ENCODE measurements at places on chromosomes 13 and 19.

- no peak for DNase-seq
Measured at GRCh38 chr13:90680826-90681225, 666.7 kb upstream of the MIR17HG start.

DNA sequence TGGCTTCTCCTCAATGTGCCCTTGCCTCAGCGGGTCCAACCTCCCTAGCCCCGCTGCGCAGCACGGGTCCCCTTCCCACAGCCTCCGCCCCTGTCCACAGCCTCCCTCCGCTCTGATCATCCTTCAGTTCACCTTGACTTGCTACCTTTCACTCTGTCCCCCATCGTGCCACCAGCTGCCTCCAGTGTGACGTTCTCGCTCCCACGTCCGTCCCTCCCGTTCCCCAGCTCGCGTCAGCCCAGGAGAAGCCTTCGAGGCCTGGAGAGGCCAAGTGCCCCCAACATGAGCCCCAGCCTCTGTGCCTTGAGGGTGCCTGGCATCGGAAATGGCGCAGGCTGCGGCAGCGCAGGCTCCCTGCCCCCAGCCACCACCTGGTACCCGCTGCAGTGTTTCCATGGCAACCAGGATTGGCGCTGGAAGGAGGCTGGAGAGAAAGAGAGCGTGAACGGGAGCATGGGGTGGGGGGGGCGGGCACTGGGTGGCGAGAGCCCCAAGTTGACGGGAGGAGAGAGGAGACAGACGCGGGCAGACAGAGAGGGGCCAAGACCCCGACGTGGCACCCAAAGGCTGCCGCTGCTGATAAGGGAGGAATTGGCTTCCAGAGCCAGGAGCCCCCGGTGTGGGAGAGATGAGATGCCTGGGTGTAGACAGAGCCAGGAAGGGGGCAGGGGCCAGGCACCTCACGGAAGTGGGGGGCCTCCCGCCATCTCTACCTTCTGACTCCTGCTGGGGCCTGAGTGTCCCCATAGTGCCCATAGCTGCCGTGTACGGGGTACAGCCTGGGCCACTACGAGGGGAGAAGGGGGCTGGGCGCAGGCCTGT lies 844 bp upstream of the ASPDH start:
- DNase-seq, result peak; percentile 77

DNA sequence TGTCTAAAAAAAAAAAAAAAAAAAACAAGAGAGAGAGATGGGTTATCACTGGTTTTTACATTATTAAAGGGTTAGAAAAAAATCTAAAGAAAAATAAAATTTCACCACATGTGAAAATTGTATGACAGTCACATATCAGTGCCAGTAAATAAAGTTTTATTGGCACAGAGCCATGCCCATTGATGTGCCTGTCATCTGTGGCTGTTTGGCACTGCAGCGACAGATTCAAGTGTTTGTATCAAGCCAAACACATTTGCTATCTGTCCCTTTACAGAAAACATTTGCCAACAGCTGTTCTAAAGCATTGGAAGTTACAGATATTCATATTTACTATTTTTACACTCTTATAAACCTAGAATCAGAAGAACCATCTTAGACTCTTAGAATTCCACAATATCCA lies 16.3 kb downstream of the FCHO1 start:
- no peak for DNase-seq

DNA sequence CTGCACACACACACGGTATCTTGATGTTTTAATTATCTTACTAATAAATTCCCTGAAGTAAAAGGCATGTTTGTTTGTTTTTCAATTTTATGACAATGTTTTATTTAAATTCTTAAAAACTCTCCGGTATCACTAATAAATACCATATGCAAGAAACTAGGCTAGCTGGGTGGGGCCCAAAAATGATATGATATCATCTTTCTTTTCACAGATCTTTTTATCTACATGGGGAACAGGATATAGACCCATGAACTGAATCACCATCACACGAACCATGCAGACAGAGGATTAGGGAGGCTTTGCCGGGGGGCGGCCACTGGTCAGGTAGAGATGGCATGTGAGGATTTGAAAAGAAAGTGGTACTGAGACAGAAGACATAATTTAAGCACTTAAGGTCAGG lies 266.4 kb downstream of the ENOX1 start:
- no peak for DNase-seq

- no peak for DNase-seq
Measured at GRCh38 chr13:40377783-40378182, 288.7 kb downstream of the FOXO1 start.

GRCh38 chr13:76852986-76853385 lies 33.2 kb downstream of the KCTD12 start:
- DNase-seq, result no peak

DNA sequence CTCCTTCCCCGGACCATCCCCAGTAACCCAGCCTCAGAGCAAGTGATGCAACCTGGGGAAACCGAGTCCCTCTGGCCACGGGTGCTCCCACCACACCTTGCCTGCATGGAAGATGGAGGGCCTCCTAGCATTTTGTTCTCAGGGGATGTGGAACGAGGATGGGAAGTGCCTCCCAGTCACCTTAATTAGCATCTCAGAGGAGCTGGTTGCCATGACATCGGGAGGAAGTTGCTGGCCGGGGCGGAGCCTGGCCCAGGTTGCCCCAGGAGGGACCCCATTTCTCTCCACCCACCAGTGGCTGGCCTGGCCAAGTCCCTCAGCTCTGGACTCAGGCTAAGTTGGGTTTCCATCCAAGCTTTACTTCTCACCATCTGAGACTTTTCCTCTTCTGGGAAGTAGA lies 24.1 kb upstream of the PTPRS start:
- DNase-seq, result no peak

- no peak for DNase-seq
Measured at GRCh38 chr19:1441022-1441426, 2.8 kb downstream of the RPS15 start.

GRCh38 chr19:16386619-16387240 lies 62.1 kb downstream of the KLF2 start:
- DNase-seq, result no peak

DNA sequence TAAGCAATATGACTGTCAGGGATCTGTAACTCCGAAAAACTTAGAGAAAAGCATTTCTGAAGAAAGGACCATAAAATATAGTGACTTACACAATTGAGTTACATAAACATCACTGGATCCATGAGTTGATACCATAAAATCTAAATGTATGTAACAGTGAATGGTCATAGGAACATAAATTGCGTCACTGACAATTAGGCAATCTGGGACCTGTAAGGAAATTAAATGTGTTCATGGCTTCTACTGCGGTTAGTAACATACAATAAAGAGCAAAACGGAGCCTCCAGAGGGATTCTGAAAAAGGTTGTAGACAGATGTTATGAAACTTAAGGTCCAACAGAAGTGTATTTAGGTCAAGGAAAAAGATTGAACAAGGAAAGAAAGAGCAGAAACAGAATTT lies 27.1 kb downstream of the POU4F1 start:
- DNase-seq, result no peak

DNA sequence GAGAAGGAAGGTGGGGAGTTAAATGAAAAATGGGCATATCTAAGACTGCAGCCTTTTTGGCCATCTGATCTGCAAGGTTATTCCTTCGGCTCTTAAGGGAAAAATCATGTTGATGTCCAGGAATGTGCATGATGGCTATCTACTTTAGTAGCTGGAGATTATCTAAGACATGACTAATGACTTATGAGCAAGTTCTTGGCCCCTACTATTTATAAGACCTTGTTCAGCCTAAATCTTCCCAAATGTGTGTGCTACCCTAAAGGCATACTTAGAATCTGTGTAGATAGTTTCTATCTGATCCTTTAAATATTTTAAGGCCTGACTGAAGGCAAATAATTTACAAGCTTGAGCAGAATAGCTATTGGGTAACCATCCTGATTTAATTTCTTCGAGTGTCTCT lies 41.8 kb upstream of the CD177 start:
- no peak for DNase-seq

DNA sequence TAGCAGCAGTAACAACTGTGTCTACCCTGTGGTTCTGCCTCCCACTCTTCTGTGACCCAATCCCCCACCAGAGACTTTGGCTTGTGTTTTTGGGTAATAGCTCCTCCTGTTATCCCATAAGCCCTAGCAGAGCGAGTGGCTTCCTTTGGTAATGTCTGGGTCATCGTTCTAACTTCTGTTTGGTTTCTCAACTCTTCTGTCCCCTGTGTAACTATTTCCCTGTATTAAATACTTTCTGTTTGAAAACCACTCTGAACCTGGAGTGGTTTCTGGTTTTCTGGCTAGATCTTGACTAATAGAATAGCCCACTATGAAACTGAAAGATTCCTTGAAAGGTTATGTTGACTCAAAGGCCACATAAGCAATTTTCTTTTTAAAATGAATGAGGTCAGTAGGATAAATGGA lies 350.0 kb downstream of the DCT start:
- DNase-seq, result no peak

DNA sequence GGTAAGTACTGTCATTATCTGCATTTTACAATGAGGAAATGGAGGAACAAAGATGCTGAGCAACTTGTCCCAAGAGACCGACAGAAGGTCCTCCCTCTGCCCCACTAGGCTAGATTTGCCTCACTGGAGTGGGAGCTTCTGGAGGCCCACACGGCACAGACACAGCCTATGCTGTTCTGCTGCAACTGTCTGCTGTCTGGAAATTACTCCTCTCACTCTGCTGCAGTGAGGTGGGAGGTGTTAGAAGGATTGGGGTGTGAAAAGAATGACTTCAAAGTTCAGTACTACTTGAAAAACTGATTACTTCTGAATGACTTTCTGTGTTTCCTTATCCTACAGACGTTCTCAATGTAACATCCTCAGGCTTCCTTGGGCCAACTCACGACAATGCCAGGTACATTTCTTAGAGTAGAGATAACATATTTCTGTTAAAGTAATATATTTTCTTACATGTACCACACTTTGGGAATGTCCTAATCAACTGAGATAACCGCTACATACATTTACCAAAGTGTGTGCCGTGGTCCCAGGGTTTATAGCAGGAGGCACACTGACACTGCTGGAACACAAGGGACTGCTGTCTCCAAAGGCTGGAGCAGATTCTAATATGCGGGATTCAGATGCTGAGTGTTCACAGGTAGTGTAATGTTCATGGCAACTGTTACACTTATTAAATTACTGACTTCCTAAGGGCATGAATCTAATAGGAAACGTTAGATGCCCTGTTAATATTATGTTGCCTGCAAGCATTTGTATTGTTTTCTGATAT lies 53.5 kb upstream of the WASF3 start:
- DNase-seq, result no peak

DNA sequence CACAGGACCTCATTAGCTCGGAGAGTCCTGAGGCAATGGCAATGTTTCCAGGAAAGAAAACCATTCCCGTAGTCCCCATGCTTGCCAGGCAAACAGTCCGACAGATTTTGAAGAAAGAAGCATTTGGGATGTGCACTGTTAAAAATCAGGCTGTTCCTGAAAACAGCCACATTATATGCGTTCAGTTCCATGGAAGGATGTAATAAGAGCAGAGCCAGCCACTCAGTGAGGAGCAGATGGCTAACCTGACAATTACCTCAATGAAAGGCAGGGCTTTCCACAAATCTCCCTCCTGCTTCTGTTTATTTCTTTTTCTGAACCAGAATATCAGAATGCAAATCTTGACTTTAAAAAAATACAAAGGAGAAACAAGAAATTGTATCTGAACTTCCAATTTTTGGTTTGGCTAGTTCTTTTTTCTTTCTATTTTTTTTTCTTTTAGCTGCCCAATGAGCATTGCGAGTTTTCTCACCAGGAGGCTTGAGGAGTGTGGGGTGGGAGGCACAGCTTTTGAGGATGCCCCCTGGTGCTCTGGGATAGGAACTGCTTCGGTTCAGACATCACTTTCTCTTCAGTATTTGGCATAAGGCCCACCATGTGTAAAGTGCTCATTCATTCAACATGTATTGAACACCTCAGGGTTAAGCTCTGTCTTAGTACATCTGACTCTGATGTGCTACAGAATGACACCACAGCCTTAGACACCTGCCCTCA lies 124.2 kb downstream of the TBC1D4 start:
- peak; percentile 63 for DNase-seq

DNA sequence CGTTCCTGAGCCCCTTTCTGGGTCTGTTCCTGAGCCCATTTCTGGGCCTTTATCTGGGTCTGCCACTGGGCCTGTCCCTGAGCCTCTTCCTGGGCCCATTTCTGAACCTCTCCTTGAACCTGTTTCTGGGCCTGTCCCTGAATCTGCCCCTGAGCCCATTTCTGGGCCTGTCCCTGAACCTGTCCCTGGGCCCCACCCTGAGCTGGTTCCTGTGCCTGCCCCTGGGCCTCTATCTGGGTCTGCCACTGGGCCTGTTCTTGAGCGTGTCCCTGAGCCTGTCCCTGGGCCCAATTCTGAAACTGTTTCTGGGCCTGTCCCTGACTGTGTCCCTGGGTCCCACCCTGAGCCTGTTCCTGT lies 40.4 kb upstream of the GRTP1 start:
- no peak for DNase-seq

DNA sequence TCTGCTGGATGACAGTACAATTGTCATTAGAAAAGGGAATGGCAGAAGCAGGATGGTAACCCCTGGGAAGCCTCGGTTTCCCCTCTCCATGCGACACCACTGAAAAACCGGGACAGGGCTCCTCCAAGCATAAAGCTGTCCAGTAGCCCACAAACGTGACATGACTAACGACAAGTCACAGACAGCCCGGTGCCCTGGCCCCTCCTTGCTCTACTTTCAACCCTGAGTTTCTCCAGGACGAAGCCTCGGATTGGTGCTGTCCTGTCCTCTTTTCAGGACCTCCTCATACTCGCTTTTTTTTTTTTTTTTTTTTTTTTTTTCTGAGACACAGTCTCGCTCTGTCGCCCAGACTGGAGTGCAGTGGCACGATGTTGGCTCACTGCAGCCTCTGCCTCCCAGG lies 16.3 kb downstream of the DPP9 start:
- DNase-seq, result no peak

DNA sequence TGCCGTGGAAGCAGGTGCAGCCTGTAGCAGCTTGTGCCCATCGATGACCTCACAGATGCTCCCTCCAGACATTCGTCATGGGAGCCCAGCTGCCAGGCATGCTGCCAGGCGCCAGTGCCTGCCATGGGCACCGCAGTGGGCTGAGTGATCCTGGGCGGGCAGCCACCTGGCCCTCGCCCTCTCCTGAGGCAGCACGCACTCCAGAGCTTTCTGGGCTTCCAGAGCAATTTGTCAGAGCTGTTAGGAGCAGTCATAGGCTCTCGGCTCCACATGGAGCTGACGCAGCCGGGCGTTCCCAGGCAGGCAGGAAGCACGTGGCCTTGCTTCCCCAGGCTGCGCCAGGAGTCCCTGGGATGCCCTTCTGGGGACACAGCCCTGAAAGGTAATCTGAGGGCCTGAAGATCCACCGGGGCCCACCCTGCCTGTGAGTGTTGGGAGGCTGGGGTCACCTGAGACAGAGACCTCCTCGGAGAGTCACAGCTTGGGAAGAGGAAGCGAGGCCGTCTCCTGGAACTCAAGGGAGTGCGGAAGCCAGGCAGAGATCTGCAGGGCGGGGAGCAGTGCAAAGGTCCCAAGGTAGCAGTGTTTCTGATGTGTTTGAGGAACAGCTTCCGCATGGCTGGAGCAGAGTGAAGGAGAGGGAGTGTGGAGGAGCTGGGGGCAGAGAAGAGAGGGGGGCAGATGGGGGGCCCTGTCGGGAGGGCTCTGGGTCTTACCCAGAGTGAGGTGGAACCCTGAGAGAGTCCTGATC lies 50.6 kb downstream of the DPF1 start:
- DNase-seq, result peak; percentile 80
